Esophagus mucosa (tissue), 1 donor: ENCODE measurements at places on chromosomes 12 and 14.

DNA sequence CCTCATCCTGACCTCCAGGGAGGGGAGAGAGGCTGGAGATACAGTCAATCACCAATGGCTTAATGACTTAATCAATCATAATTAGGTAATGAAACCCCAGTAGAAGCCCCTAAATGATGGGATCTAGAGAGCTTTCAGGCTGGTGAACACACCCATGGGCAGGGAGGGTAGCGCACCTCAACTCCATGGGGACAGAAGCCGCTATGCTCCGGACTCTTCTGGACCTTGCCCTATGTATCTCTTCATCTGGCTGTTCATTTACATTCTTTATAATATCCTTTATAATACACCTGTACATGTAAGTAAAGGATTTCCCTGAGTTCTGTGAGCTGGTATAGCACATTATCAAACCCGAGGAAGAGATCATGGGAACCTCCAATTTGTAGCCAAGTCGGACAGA lies 205.9 kb downstream of the STXBP6 start:
- no peak for ATAC-seq

DNA sequence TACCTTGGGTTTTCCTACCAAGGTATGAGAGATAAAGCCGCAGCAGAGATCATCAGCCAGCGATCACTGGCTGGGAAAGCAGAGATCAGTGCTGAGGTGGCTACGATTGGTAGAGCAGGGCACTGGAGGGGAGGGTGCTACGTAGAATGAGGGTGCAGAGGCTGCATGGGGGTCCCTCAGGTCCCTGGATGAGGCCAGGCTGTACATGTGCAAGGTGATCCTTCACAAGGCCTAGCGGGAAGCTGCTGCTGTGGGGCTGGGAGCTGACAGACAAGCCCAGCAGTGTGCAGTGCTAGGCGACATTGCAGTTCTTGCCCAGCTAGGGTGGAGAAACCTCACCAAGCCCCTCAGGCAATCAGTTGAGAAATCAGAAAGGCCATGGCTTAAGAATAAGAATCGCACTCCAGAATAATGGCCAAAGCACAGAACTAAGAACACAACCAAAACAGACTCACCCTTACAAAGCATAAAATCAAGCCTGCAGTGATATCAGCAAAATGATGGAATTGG lies 37.2 kb upstream of the GPR132 start:
- ATAC-seq = peak; percentile 37

DNA sequence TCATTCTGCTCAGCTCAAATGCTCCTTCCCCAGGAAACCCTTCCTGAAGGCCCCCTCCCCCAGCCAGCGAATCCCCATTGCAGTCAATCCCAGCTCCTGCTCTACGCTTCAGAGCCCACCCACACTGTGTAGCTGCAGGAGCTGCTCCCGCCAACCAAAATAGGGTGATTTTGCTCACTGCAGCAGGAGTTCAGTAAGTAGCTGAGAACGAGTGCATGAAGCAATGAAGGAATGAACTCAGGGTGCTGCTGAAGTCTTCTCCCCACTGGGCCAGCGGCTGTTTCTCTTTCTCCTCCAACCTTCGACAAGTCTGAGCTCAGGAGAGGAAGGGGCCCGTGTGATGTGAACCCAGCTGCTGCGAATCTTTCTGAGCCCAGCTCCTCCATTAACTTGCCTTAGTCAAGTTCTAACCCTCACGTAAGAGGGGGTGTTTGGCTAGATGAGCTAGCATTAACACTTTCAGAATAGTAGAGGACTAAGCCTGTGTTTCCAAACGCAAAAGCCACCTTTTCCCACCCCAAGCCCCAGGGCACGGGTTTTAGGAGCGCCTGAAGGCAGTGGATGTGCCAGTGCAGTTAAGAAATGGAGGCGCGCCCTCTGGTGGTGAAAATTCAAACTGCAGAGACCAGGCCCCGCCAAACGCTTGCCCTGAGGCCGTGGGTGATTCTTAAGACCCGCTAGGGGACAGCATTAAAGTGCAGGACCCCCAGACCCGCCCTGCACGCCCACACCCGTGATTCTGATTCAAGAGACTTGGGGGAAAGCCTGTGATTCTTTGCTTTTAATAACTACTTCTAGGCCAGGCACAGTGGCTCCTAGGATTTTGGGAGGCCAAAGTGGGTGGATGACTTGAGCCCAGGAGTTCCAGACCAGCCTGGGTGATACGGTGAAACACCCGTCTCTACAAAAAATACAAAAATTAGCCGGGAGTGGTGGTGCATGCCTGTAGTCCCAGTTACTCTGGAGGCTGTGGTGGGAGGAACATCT lies 11.9 kb upstream of the SERPINA4 start:
- peak; percentile 50 for ATAC-seq

GRCh38 chr14:64725261-64725815 lies 21.1 kb downstream of the PLEKHG3 start:
- ATAC-seq = no peak

DNA sequence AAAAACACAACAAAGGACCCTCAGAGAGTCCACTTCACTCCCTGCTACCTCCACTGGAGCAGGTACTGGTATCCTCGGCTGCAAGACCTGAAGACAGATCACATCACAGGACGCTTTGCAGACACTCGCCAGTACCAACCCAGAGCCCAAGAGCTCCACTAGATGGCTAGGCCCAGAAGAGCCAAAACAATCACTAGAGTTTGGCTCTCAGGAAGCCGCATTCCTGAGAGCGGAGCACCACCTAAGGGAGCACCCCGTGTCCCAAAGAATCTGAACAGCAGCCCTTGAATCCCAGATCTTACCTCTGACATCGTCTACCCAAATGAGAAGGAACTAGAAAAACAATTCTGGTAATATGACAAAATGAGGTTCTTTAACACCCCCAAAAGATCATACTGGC lies 399.8 kb downstream of the RAD51B start:
- no peak for ATAC-seq
